ENCODE measurements at places on chromosomes 7 and 10. TPM values are rescaled to one million over a fixed set of nuclear protein-coding genes. Genes with fewer than 3 reads are reported as not detected.

- no peak for DNase-seq
- no peak overlapping the region for H3K27ac ChIP-seq
- H3K36me3 ChIP-seq, result no peaks in the 10 kb centered on the region
- no peaks in the 10 kb centered on the region for H3K4me1 ChIP-seq
- peaks cover 12% of the 10 kb centered on the region for H3K27me3 ChIP-seq
Measured at GRCh38 chr7:43011879-43012278, 79.7 kb downstream of the MRPL32 start.

DNA sequence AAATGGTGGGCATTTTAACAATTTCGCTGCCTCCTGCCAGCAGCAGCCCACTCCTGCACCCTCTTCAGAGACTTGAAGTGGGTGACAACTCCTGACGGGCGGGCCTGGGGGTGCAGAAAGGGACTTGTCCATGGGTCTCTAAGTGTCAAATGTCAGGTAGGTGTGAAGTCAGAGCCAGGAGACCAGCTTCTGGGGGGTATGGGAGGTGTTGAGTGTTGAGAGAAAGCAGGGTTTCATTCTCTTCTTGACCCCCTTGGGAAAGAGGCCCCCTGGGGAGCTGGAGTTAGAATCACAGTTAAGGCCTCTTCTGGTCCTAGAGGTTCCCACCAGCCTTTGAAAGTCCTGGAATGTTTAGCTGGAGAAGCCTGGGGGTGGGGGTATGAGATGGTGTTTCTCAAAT, 11.6 kb upstream of the PALD1 start:
- H3K27ac ChIP-seq, result no peak overlapping the region
- no peaks in the 10 kb centered on the region for H3K4me1 ChIP-seq
- DNase-seq, result no peak
- peaks cover 3% of the 10 kb centered on the region for H3K27me3 ChIP-seq
- no peak overlapping the region for H3K4me3 ChIP-seq

- no peaks in the 10 kb centered on the region for H3K27me3 ChIP-seq
- H3K4me1 ChIP-seq, result peaks cover 76% of the 10 kb centered on the region
- no peaks in the 10 kb centered on the region for H3K36me3 ChIP-seq
- H3K27ac ChIP-seq, result peak overlapping the region; percentile 98
- DNase-seq, result no peak
Measured at GRCh38 chr10:14736600-14737081, 38.1 kb downstream of the FAM107B start.

GRCh38 chr7:66247380-66248078, 42.4 kb downstream of the TPST1 start:
- H3K27ac ChIP-seq, result no peak overlapping the region
- H3K4me1 ChIP-seq, result peaks cover 2% of the 10 kb centered on the region
- H3K27me3 ChIP-seq, result no peaks in the 10 kb centered on the region

- H3K4me3 ChIP-seq, result no peak overlapping the region
- DNase-seq, result no peak
- H3K4me1 ChIP-seq, result no peaks in the 10 kb centered on the region
Measured at GRCh38 chr7:153258686-153259085, 499.1 kb downstream of the ACTR3B start.

The THNSL1 gene
- total RNA-seq, result 3.8 TPM

The FFAR4 gene
- not detected for total RNA-seq

The GPR141 gene
- not detected for total RNA-seq

The MUC3A gene
- total RNA-seq, result not detected

The HOXA5 gene
- not detected for total RNA-seq

The IGFBP3 gene
- total RNA-seq, result not detected

The MYPN gene
- not detected for total RNA-seq

The SEMA3D gene
- total RNA-seq, result not detected

All from activated B cell treated with CpG ODN at 0.5 μM for 24 hours (primary cell).